ENCODE measurements at places on chromosomes 6 and 20.

DNA sequence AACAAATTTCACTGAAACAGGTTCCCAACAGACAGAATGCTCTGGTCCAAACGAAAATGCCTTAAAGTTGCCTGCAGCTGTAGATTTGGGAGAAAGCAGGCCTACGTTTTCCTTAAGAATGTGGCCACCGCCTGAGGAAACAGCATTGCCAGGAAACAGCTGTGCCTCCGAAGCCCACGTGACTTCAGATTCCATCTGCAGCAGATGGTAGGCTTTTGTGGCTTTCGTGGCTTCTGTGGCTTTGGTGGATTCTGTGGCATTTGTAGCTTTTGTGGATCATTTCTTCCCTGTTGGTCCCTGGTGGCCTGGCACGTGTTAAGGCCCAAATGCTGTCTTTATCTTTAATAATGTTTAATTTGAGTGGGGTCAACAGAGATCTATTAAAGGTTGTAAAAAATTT is 222.9 kb downstream of the TTLL2 start:
- DNase-seq: no peak

DNA sequence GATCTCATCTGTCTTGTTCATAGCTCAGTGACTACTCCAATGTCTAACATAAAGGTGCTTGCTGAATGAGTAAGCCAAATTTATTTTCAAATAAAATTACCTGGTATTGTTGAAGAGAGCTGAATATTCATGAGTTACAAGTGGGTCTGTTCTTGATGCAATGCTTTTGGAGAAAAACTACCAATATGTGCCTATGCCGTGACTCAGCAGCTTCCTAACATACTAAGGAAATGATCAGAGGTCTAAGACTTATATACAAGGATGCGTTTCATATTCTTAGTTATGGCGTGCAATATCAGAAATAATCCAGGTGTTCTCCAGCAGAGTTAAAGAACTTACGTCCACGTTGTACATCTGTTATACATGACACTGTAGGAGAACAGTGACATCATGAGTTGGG is 5.1 kb downstream of the FAM120B start:
- DNase-seq: no peak

DNA sequence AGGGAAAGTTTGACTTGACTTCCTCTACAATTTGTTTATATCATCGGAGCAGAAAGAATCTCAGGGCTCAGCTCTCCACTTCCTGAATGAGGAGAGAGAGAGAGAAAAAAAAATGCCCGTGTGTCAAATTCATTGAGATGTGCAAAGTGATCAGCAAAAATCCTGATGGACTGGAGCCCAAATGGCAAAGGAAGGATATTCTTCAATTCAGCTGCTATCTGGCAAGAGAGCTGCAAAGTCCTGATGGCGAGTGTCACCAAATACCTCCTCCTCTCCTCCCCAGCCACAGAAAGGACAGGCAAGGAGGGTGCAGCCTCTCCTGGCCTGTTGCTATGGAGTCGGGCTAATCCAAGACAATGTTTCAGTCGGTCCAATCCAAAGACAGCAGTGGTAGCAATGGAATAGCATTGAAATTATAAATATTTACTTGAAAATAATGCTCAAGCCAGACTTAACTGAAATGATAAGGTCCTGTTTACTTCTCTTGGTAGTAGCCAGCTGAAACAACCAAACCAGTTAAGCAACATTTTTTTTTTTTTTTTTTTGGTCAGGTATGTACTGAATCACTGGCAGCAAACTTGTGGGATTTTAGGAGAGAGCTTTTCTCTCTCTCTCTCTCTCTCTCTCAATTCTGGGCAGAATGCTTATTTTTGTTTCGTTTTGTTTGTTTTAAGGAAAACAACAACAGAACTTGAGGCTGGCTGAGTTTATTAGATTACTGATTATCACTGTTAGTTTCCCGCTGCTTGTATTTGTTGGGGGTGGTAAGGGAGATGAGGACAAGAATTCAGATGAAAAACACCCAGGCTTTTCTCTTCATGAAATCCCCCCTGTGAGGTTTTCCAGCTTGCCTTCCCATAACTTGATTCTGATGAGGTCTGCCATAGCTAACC is 204.2 kb downstream of the BCAS1 start:
- DNase-seq: no peak

GRCh38 chr6:141878686-141879085 is 254.0 kb upstream of the GJE1 start:
- DNase-seq: no peak

GRCh38 chr6:43454290-43454695 is 1.1 kb downstream of the DLK2 start:
- DNase-seq: no peak

DNA sequence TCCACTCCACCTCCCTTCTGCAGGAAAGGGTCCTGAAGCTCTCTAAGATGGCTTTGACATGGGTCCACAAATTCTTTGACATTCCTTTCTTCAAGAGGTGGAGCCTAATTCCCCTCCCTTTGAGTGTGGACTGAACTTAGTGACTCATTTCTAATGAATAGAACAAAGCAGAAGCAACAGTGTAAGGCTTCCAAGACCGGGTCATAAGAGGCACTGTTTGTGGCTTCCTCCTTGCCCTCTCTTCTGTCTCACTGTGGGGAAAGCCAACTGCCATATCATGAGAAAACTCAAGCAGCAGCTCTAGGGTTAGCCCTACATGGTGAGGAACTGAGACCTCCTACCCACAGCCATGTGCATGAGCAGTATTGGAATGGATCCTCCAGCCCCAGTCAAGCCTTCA is 5.9 kb upstream of the CDK5RAP1 start:
- no peak for DNase-seq

- DNase-seq: no peak
Observed at GRCh38 chr20:10023911-10024310, 10.9 kb upstream of the ANKEF1 start.

- no peak for DNase-seq
Observed at GRCh38 chr6:133040803-133041419, 200.2 kb upstream of the EYA4 start.
